LHCN-M2 (cell line): ENCODE measurements at places on chromosomes 2 and 18. TPM values are rescaled to one million over a fixed set of nuclear protein-coding genes. Genes with fewer than 3 reads are reported as not detected.

NEUROD1 gene
- total RNA-seq = not detected in 2 replicates

STEAP3 gene
- total RNA-seq = 39.1 and 42.4 TPM in 2 replicates

FBXO41 gene
- 4.0 and 4.8 TPM in 2 replicates for total RNA-seq

TM4SF20 gene
- total RNA-seq = not detected in 2 replicates

SERPINB11 gene
- total RNA-seq = not detected in 2 replicates

CFC1 gene
- not detected in 2 replicates for total RNA-seq

CYP27A1 gene
- 6.1 TPM in 2 replicates for total RNA-seq

NEU2 gene
- total RNA-seq = not detected in 2 replicates

TMEM247 gene
- total RNA-seq = not detected in 2 replicates

CCDC85A gene
- 0.57 and 1.9 TPM in 2 replicates for total RNA-seq

DNA sequence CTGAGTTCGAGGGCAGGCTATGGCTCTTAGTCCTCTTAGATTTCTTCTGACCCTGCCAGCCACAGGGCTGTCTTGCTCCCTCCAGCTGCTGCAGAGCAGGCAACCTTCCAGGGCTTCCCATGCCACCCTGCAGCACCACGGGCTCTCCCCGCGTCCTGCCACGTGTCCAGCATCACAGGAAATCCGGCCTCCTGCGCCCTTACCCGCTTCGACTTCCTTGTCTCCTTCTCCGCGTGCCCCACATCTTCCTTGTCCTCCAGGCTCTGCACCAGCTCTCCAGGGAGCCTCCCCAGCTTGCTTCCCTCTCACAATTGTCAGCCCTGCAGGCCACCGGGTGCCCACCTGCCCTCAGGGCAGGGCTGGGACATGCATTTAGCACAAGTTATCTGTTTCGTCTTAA is 253.5 kb downstream of the DCDC2C start:
- DNase-seq = no peak

DNA sequence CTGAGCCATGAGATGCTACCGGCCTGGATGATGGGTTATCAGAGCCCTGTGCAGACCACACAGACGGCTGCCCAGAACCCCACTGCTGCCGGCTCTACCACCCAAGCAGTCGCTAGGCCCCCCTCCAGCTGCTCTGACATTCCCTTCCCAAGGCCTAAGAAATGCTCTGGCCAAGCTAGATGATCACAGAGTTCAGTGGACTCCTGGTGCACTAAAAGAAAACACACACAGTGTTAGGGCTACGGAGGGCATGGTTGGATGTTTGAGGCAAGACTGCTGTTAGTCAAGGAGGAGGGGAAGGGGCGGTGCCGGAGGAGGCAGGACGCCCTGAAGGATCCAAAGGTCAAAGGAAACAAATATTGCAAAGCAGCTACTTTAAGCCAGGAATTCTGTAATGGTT is 174.5 kb downstream of the MYCN start:
- no peak for DNase-seq

DNA sequence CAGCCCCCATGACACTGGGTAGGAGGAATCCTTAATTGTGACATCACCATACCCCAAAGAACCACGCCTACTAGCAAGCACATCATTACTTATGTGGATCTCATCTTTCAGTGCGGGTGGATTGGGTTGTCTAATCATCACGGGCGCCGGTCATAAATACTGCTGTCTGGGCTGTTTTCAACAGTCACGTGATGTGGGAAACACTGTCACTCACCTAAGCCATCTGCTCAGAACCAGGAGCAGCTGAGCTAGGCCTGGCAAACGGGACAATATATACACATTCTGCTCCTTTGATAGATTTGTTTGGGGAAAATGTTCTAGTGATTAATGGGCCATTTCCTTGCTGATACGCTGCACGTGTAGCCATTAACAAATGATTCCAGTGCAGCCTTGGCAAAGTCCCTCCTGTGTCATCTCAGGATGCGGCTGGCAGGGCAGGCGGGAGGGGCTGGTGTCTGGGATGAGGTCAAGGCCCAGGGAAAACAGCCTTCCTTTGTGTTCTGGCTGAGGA is 145.9 kb upstream of the COPS8 start:
- peak; percentile 5 for DNase-seq

DNA sequence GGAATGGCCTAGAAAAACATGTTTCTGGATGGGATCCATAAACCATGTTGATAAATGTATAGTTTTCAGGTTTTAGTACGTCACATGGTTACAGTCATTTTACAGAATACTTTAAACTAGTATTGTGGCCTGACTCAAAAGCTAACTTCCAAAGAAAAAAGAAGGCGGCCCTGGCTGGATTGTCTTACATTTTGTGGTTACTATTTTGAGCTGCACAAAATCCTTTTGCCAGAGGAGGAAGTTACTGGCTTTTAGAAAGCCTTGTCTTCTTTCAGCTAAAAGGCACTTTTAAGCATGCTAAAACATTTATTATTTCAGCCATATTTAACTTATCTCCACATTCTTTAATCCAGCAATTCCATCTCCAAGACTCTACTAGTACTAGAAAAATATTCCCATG is 227.9 kb downstream of the CDH2 start:
- DNase-seq = peak; percentile 54

DNA sequence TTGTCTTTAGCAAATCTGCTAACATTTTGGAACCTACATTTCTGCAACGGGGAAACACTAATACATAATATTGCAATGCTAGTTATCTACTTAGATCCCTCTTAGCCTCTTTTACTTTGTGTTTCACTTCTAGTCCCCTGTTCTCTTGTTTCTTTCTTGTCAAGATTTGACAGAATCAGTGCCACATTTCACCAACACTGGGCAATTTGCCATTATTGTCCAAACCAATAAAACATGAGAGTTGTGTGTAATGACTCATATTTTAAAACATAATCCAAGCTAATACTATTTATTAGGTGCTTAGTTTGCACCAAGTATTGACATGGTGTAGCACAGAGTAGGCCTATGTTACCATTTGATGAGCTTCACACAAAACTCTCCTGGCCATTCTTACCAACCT is 33.7 kb upstream of the ACVR1C start:
- peak; percentile 47 for DNase-seq

- DNase-seq = no peak
Observed at GRCh38 chr18:13461936-13462335, 243.4 kb downstream of the LDLRAD4 start.

DNA sequence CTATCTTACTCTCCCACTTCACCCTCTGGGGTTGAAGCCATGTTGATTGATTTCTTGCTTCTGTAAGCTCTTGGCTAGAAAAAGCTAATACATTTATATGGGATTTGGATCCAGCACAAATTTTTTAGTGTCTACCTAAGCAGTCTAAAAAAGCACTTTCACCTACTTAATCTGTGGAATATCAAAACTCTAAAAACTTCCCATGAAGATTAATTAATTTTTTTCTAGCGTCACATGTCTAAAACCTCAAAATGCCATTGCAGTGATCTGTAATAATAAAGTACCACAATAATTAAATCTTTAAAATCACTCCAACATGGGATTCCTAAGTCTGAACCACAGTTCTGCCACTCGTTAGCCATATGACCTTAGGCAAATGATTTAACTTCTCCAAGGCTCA is 180.1 kb downstream of the EN1 start:
- no peak for DNase-seq

DNA sequence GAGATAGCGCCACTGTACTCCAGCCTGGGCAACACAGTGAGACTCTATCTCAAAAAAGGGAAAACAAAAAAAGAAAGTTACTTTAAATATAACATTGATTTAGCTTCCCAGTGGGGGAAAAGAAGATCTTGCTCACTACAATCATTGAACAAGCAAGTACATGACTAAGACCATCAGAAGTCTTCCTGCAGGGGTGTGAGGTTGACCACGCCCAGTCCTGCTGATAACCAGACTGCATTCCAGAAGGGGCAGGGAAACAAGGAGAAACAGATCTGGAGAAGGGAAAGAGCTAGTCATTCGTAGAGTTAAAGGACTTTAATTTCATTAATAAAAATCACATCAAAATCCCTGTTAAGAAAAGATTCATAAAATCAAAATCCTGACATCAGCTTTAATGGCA is 77.5 kb downstream of the EPHA4 start:
- DNase-seq = no peak

- DNase-seq = peak; percentile 24
Observed at GRCh38 chr2:46188041-46188716, 109.0 kb upstream of the EPAS1 start.

DNA sequence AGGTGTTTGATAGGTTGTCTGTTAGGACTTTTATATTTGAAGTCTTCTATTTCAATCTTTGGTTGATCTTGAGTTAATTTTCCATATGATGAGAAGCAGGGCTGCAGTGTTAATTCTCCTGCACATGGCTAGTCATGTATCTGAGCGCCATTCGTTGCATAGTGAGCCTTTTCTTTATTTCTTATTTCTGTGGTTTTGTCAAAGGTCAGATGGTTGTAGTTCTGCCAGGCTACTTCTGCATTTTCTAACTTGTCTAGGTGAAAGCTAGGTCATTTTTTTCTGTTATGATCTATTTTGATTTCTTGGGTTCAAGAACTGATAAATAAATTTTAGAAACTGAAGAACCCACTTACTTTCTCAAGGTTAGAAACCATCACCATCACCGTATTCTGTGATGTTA is 56.7 kb downstream of the CCDC74A start:
- DNase-seq = no peak

GRCh38 chr18:67520351-67520921 is 3.9 kb upstream of the DSEL start:
- peak; percentile 94 for DNase-seq

GRCh38 chr18:8288472-8289195 is 320.6 kb upstream of the RAB12 start:
- DNase-seq = no peak

GRCh38 chr2:11203480-11203879 is 48.2 kb downstream of the SLC66A3 start:
- peak; percentile 82 for DNase-seq

GRCh38 chr2:54247115-54247514 is 8.9 kb downstream of the TSPYL6 start:
- no peak for DNase-seq

GRCh38 chr2:33321236-33321771 is 155.1 kb upstream of the RASGRP3 start:
- DNase-seq = peak; percentile 71

GRCh38 chr2:28117104-28117596 is 226.6 kb downstream of the BABAM2 start:
- no peak for DNase-seq

GRCh38 chr2:58640042-58640441 is 398.9 kb upstream of the FANCL start:
- no peak for DNase-seq

DNA sequence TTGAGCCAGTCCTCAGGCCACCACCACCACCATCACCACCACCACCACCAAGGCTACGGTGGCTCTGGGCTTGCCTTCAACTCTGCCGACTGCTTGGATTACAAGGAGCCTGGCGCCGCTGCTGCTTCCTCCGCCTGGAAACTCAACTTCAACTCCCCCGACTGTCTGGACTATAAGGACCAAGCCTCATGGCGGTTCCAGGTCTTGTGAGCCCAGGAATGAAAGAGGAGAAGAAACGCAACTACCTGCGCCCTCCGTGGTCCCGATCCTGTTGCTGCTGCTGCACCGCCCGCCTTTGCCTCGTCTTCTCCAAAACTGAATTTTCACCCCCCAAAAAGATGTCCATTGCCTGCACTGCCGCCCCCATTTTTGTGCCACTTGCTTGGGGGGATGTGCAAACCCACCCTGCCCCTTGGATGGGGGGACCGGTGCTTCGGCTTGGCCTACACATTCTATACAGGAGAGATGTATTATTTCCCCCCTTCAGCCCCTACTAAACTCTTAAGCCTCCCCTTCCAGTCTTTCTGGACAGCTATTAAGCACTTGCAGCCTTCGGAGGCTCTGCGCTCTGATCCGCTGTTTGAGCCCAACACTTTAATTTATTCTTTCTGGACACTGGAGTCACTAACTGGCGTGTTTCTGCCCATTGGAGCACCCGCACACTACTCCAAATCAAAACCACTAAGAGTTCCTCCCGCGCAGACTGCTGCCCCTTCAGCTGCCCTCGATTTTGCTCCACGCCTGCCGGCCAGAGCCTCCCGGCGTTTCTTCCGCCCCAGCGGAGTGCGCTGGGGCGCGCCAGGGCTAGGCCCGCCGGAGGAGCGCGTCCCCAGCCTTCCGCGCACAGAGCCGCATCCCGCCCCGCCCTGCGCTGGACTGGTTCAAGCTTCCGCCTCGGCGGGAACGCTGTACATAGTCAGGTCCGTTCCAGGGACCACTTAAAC is 5.7 kb downstream of the OTX1 start:
- DNase-seq = no peak

- peak; percentile 14 for DNase-seq
Observed at GRCh38 chr2:228318218-228318617, 136.7 kb upstream of the SPHKAP start.

- DNase-seq = no peak
Observed at GRCh38 chr2:164065038-164065437, 329.2 kb upstream of the FIGN start.

GRCh38 chr2:225008935-225009334 is 33.3 kb downstream of the DOCK10 start:
- peak; percentile 32 for DNase-seq

DNA sequence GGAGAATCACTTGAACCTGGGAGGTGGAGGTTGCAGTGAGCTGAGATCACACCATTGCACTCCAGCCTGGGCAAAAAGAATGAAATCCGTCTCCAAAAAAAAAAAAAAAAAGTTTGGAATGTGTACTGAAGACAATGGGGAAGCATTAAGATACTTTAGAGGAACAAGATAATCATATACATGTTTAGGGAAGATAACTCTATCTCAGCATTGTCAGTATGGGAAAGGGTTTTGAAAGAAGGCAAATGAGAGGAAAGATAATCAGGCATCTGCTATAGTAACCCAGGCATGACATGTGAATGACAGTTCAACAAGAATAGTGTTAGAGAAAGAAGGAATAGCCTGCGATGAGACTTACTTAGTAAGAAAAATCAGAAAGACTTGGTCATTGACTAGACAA is 112.0 kb downstream of the ATAD2B start:
- DNase-seq = no peak

- DNase-seq = peak; percentile 78
Observed at GRCh38 chr2:11155381-11156035, at the start of gene SLC66A3. SLC66A3 (plus strand) TSS chr2:11155467; CDS start chr2:11155547, 80 bp downstream.

DNA sequence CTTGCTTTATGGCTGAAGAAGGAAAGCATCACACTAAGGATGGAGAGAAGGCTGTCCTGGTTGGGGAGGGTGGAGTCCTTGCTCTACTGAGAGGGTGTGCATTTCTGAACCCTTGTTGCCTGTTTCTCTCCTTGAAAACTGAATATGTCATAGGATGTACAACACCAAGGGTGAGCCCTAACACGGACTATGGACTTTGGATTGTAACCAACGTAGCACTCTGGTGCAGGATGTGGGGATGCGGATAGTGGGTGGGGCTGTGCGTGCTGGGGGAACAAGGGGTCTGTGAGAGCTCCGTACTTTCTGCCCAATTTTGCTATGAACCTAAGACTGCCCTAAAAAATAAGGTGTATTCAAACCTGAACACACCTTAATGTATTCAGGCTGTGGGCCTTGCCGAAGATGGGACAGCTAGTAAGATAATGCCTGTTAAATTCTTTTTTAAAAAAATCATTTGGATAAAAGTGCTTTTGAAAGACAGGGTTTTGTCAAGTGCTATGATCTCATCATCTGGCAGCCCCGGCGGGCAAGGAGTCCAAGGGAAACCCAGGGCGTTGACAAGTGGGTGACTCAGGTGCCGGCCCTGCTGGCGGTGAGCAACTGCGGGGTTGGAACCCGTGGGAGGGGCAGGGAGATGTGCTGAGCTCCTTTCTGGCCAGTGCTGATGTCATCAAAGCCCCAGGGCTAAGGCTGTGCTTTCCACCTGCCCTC is 54.0 kb downstream of the GATA6 start:
- no peak for DNase-seq

- peak; percentile 56 for DNase-seq
Observed at GRCh38 chr2:226137201-226137811, 662.3 kb downstream of the IRS1 start.

- no peak for DNase-seq
Observed at GRCh38 chr18:58788971-58789875, 75.5 kb upstream of the ZNF532 start.

- peak; percentile 37 for DNase-seq
Observed at GRCh38 chr2:201419057-201419635, 32.1 kb downstream of the TRAK2 start.
